ENCODE measurements at places on chromosomes 13 and 19.

DNA sequence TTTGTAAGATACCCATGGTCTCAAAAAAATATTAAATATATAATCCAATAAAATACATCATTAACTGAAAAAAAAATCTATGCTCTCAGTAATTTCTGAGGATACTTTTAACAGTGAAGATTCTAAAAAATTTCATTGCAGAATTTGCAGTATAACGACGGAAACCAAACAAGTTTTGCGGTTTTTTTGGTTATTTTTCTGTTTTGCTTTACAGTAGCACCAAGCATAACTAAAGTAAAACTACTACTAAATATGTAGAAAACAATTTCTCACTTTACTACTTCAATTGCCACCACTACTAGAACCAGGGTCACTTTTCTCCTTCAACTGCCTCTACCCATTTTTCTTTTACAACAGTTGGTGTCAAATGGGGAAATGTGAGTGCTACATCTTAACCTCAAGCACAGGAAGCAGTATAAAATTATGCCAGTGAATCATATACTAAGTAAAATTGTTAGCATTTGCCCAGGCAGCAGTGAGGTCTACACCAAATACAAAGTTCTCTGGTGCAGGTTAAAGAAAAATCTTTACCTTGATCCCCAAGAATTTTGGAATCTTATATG is 24.1 kb downstream of the MICU2 start:
- no peak for DNase-seq

GRCh38 chr13:91307887-91308286 is 39.6 kb upstream of the MIR17HG start:
- DNase-seq: no peak

DNA sequence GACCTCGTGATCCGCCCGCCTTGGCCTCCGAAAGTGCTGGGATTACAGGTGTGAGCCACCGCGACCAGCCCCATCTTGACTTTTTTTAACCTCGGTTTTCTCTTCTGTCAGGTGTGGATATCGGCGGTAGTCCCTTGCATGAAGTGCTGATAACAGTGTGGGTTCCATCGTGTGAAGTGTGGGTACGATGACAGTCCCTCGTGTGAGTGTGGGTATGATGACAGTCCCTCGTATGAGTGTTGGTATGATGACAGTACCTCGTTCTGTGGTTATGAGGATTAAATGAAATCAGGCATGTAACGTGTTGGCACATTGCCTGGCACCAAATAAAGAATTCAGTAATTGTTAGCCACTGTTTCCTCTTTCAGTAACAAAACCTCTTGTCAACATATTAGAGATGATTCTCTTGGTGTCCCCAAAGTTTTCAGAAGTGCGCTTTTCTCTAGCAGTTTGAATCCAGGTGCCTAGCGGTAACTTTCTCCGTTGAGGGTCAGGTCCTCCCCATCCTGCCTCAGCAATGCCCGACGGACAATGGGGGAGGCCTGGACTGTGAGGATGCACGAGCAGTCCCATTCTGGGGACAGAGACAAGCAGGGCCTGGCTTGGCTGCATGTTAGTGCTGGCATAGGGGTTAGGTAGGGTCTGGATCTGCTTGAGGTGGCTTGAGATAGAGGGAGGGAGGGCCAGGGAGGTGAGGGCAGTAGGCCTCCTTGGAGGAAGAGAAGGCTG is 15.3 kb downstream of the GATAD2A start:
- no peak for DNase-seq

DNA sequence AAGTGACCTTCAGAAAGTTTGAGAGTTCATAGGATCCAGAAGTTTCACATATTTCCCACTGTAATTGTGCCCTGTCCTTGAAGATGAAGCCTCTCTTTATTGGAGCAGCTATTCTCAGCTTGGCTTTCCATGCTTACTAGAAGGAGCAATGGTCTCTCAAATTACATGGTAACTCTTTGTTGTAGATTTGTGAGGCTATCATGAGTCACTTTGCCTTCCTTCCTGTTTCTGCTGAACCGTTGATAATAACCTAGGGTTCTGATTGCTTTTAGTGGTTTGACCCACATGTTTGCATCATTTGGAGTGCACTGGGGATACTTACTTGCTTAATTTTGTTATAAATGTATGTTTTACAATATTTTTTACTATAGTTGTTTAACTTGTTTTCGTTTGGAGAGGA is 772.9 kb upstream of the SLITRK6 start:
- DNase-seq: no peak

Measured in hypothalamus (tissue), 51 donors.